Adrenal gland (tissue), 19 donors: ENCODE measurements at places on chromosomes 11 and 22. TPM values are rescaled to one million over a fixed set of nuclear protein-coding genes. Genes with fewer than 3 reads are reported as not detected.

Gene NLRP14
- total RNA-seq: not detected

Gene C1QTNF5
- total RNA-seq: 8.2 TPM

Gene TBC1D10A
- 26.6 TPM for total RNA-seq

Gene CARD18
- not detected for total RNA-seq

Gene KCNQ1
- total RNA-seq: 442 TPM

Gene PATE1
- not detected for total RNA-seq

Gene GGTLC2
- total RNA-seq: not detected

Gene GLYATL1
- total RNA-seq: not detected

Gene OR5AP2
- total RNA-seq: not detected

Gene SERHL2
- total RNA-seq: 11.6 TPM

Gene UBQLNL
- 0.32 TPM for total RNA-seq

GRCh38 chr11:111623527-111624030 lies 21.3 kb downstream of the SIK2 start:
- no peak overlapping the region for H3K4me3 ChIP-seq
- H3K27ac ChIP-seq: no peak overlapping the region
- H3K36me3 ChIP-seq: no peaks in the 10 kb centered on the region

GRCh38 chr11:17600316-17601255 lies 53.5 kb downstream of the OTOG start:
- no peak overlapping the region for H3K27ac ChIP-seq
- H3K4me1 ChIP-seq: no peaks in the 10 kb centered on the region
- no peak overlapping the region for H3K4me3 ChIP-seq
- H3K27me3 ChIP-seq: no peaks in the 10 kb centered on the region
- no peak for DNase-seq

DNA sequence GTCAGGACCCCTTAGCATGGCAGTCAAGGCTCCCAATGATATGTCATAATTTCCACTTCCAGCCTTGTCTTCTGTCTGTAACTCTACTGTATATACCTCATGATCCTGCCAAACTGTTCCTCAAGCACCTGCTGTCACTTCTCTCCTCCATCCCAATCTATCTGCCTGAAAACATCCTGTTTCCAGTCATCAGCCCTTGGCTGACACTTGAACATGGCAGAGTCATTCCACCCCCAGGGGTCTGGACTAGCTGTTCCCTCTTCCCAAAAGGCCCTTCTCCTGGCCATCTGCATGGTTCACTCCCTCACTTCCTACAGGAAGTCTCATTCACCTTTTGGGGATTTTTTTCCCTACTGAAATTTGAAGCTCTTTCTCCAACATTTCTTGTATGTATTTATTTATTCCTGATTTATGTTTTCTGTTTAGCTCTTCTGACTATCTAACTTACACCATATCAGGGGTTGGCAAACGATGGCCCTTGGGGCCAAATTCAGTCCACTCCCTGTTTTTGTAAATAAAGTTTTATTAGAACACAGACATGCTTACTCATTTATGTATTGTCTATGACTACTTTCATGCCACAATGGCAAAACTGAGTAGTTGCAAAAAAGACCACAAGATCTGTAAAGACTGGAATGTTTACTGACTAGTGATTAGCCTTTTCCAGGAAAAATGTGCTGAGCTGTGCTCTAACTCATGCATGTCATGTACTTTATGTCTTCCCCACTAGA lies 278.4 kb downstream of the KIRREL3 start:
- H3K4me1 ChIP-seq: no peaks in the 10 kb centered on the region
- no peaks in the 10 kb centered on the region for H3K36me3 ChIP-seq
- H3K27ac ChIP-seq: no peak overlapping the region
- no peaks in the 10 kb centered on the region for H3K27me3 ChIP-seq
- DNase-seq: no peak

DNA sequence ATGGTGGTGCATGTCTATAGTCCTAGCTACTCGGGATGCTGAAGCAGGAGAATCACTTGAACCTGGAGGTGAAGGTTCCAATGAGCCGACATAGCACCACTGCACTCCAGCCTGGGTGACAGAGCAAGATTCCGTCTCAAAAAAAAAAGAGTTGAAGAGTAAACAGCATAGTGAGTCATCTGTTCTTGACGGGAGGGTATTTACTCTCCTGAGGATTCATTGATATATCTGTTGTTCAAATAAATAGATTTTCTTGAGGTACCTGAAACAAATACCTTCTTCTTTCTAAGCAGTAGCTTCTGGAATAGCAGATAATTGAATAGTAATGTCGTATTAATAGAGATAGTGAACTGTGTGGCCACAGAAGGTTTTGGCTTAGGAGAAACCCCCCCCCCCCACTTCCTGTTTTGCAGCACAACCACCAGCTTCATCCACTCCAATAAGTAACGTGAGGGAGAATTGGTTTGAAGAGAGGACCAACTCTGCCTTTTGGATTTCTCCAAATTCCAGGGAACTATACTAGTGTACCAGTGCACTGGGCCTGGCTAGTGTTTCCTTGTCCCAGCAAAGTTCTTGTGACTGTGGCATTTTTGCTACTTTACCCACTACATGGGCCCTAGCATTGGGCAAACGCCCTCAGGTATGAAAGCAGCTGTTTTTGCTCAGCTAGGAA lies 90.0 kb downstream of the PRMT3 start:
- H3K27me3 ChIP-seq: no peaks in the 10 kb centered on the region
- no peaks in the 10 kb centered on the region for H3K4me1 ChIP-seq
- no peak for DNase-seq

- H3K4me3 ChIP-seq: no peak overlapping the region
- no peak overlapping the region for H3K27ac ChIP-seq
- no peaks in the 10 kb centered on the region for H3K36me3 ChIP-seq
- no peak for DNase-seq
- no peaks in the 10 kb centered on the region for H3K27me3 ChIP-seq
These were observed 251.3 kb upstream of the PLET1 start for GRCh38 chr11:112511911-112512310.
